ENCODE measurements at places on chromosomes 3 and 15.

- DNase-seq: no peak
Measured at GRCh38 chr3:149812165-149812605, 830 bp upstream of the RNF13 start.

DNA sequence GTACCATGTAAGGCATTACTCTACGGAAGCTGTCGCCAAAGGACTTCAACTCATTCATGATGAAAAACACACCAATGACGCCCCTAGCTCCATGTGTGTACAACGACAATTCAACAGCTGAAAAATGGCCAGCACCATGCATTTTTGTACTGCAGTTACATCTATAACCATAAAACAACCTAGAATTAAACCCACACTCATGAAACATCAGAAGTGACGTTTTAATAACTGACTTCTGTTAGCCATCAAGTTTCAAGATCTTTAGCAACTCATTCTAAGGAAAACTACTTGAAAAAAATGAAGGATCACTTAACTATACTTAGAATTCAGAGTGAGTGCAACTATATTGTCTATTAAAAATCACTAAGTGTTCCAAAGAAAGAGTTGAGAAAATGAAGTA is 84.9 kb downstream of the RFTN1 start:
- DNase-seq: no peak

GRCh38 chr3:6717026-6717943 is 143.6 kb upstream of the GRM7 start:
- no peak for DNase-seq

- no peak for DNase-seq
Measured at GRCh38 chr15:49649987-49650386, 29.1 kb downstream of the DTWD1 start.

DNA sequence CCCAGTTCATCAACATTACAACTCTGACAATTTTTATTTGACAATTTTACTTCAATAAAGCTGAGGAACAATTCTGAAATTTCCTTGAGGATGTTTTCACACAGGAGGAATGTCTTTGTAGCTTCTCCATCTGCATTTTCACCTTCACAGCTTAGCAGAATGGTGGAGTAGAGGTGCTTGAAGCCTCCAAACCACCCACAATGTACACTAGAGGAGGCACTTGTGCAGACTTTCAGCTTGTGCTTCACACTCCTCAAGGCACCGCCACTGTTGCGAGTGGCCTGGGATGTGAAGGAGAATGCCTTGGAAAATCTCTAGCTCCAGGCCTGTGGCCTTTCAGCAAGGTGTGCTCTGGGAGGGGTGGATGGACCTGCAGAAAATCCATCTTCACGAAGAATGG is 181.9 kb downstream of the EPHB1 start:
- DNase-seq: no peak

DNA sequence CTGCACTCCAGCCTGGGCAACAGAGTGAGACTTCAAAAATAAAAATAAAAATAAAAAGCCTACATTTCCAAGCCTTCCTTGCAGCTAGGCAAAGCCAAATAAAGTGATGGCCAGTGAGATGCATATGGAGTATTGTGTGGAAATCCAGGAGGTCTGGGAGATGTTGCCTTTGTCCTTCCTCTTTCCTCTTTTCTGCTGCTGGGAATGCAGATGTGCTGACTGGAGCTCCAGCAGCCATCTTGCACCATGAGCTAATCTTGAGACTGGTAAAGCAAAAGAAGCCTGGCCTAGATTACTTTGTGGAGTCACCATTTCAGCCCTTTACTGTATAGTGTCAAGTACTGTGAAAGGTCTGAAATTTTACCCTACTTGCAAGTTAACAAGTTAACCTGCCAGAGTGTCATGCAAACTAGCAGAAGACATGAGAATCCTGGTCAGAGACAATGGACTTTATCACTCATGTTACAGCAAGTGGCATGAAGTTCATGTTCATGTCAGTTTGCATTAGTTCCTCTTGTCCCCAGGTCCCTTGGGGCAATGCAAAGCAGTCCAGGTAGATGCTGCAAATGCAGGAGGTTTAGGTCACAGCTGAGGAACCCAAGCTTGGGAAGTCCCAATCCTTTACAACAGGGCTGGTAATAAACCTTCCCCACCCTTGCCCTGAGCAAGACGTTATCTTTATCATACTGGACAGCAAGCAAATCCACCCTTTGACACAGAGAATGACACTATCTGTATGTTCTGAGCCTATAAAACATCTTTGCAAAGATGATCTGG is 103.1 kb downstream of the TLE3 start:
- no peak for DNase-seq

DNA sequence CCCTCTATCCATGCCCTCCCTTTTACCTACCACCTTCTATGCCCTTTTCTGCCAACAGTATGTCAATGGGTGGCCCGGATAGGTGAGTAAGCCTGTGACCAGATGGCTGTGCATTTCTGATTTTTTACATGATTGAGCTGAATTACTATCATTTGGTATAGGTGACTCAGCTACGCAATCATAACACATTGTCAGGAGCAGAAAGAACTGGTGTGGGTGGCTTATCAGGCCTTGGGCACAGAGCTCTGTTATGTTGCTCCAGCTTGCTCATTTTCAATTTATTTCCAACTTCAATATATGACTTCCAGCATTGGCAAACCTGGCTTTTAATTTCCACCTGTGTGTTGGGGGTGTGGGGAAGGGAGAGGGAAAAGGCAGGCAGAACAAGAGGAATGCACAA is 86.6 kb upstream of the AGBL1 start:
- no peak for DNase-seq

- DNase-seq: no peak
Measured at GRCh38 chr3:149563114-149563513, 88.6 kb downstream of the TM4SF4 start.

DNA sequence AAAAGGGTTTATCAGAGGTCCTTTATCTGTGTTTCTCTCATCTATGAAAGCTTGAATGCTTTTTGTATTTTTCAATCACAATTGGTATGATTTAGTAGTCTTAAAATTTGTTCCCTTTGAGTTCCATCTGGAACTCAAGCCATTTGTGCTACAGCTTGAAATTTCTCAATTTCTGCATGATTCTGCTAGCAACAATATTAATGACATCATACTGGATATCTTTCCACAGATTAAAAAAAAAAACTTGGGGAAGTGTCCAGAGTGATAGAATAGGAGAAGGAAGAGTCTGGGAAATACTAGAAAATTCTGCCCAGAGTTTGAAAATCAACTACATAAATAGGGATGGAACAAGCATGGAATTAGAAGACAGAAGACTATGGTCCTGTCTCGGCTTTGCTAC is 9.3 kb upstream of the FBN1 start:
- no peak for DNase-seq

DNA sequence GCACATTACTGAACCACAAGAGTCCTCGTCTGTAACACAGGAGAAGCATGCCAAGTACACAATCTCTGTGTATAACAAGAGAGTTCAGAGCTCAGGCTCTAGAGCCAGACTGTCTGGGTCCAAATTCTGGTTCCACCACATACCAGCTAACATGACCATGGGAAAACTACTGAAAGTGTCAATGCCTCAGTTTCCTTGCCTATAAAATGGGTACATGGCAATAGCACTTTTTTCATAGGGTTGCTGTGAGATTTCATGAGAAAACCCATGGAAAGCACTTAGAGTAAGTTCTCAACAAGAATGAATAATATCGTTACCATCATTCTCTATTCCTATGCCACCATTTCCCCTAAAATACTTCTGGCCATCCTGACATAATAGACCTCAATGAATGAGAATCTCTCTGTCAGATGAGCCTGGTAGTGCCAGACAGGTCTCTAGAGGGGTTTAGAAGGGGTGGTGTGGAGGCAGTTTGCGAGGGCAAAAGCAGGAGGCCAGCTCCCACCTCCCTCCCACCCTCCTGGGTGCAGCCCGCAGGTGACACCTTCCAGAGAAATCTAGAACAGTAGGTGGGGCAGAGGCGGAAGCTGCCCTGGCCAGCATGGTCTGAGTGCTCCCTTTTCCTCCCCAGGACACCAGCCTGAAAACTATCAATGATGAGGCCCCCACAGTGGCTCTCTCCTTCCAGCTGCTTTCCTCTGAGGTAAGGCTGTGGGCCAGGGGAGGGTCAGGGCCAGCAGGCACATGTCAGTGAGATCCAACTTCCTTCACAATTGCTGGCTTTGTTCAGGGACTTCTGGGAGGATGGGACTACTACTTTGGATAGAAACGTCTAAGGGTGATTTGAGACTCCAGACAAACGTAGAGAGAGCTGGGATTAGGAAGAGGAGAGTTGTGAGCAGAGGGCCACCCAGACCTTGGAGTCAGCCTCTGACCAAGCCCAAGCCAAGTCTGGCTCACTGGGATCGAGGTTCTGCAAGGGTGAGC is 45.3 kb downstream of the CCDC33 start:
- no peak for DNase-seq

DNA sequence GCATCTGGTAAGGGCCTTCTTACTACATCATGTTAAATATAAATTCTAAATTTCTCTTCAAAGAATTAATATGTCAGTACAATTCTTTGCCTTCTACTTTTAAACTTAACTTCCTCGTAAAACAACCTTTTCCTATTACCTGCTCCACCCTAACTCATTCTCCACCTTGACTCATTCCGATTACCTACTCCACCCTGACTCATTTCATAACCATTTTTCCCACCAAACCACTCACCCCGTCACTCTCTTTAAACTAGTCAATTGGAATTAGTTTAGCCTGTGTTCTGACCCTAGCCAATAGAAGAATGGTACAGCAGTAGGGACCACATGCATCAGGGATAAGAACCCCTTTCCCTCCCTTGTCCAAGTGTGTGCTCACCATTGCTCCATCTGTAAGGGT is 65.6 kb downstream of the PLSCR2 start:
- DNase-seq: no peak

GRCh38 chr15:91526424-91526823 is 327.1 kb upstream of the SLCO3A1 start:
- DNase-seq: no peak

- DNase-seq: no peak
Measured at GRCh38 chr15:75325922-75326321, 9.9 kb upstream of the COMMD4 start.

- no peak for DNase-seq
Measured at GRCh38 chr15:72379856-72380430, 4.1 kb upstream of the HEXA start.

- DNase-seq: no peak
Measured at GRCh38 chr15:99504071-99504822, 61.5 kb upstream of the MEF2A start.

- no peak for DNase-seq
Measured at GRCh38 chr3:196202516-196202970, 8.7 kb downstream of the ZDHHC19 start.

DNA sequence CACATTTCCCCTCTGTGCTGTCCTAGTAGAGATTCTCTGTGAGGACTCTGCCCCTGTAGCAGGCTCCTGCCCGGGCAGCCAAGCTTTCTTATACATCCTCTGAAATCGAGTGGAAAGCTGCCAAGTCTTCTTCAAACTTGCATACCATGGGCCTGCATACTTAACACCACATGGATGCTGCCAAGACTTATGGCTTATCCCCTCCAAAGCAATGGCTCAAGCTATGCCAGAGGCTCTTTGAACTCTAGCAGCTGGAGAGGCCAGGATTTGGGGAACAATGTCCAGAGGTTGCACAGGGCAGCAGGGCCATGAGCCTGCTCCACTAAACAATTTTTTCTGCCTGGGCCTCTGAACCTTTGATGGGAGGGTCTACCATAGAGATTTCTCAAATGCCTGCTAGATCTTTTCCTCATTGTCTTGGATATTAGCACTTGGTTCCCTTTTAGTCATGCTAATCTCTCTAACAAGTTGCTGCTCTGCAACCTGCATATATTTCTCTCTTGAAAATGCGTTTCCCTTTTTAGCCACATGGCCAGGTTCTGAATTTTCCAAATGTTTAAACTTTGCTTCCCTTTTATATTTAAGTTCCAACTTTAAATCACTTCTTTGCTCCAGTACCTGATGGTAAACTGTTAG is 6.1 kb upstream of the PLSCR4 start:
- no peak for DNase-seq

- no peak for DNase-seq
Measured at GRCh38 chr15:31382713-31383045, 56.0 kb downstream of the KLF13 start.

DNA sequence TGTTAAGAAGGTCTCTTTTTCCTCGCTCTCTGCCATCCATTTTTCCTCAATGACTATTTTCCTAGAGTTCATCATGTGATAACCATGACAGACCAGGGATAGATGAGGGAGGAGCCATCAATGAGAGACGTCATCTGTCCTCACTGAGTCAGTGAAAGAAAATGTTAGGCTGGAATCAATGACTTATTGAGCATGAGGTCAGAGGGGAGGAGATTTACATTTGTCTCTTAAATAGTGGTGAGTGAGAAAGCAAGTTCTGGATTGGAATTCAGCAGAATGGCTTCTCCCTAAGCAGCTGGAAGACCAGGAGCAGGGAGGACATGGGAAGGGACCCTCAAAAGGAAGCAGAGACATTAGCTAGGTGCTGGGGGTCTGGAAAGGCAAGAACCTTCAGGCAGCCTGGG is 28.2 kb upstream of the USP3 start:
- DNase-seq: no peak

GRCh38 chr3:71152039-71152891 is 431.3 kb downstream of the FOXP1 start:
- DNase-seq: no peak

GRCh38 chr3:69649120-69650065 is 89.9 kb upstream of the MITF start:
- DNase-seq: no peak

DNA sequence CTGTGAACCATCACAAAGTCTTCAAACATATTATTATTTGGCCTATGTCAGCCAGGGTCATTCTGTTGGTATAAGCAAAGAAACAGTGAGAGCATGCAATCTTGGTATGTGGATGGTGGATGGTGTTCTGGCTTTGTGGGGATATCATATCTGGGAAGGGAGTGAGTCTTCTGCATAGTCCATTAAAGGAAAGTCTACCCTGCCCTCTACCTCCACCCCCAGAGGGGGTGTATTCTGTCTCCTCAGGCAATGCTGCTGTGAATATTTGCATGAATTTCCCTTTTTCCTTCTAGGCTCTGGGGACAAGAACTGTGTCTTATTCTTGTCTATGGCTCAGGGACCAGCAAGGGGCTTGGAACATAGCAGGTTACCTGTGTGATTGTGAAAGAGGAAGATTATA is 495.8 kb downstream of the PDCD6IP start:
- DNase-seq: no peak

GRCh38 chr3:194379651-194380050 is 10.1 kb upstream of the LRRC15 start:
- no peak for DNase-seq

DNA sequence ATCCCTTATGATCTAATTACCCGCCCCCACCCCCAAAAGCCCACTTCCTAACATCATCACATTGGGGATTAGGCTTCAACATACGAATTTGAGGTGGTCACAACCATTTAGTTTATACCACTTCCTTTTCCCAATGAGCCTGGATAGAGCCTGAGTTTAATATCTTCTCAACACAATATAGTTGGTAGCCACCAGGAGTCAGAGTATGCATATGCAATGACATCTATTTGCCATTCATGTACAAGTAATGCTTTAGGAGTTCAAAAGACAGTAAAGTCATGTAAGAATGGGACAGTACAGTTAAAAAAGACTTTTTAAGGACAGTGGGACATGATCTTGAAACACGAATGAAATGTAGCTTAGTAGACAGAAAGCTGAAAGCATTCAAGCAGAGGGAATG is 172.4 kb downstream of the DCLK3 start:
- no peak for DNase-seq
